Endothelial cell (in vitro differentiated cells): ENCODE measurements at places on chromosomes 4 and X.
A peak's percentile ranks its signal among the peaks of the same experiment; 100 is the strongest.

- no peak overlapping the region for H3K27ac ChIP-seq
- no peak for DNase-seq
- peaks cover 4% of the 10 kb centered on the region for H3K27me3 ChIP-seq
- no peak overlapping the region for H3K4me3 ChIP-seq
Observed at GRCh38 chr4:88216395-88216794, 58.0 kb upstream of the ABCG2 start.

DNA sequence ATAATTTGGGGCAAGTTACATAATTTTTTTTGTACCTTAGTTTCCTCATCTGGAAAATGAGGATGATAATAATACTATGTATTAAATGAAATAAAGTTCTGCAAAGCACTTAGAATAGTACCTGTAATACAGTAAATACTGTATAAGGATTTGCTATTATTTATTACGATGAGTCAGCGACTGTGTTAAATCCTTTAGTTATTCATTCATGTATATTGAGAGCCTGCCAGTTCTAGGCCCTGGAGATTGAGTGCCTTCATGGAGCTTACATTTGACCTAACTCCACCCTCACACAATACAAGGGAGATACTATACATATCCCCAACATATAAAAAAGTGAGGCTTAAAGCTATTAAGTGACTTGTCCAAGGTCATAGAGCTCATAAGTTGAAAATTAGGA lies 67.0 kb upstream of the CITED1 start:
- no peaks in the 10 kb centered on the region for H3K4me1 ChIP-seq
- peaks cover 2% of the 10 kb centered on the region for H3K27me3 ChIP-seq
- no peak overlapping the region for H3K27ac ChIP-seq
- peaks cover 3% of the 10 kb centered on the region for H3K36me3 ChIP-seq
- no peak for DNase-seq

DNA sequence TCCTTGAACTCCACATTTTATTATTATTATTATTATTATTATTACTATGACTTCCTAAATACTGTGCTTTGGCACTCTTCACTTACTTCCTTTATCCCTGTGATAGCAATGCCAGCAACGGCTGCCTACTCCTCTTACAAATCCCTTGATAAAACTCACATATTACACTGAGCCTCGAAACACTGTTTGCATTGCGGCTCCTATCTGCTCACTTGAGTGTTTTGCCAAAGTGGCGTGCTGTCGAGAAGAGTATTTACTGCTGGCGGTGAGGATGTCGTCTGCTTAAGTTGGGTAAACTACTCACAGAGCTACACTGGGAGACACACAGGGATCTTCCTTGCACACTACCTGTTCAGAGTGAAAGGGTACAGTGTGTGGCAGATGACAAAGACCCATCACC lies 143.4 kb upstream of the VCX3A start:
- no peak overlapping the region for H3K27ac ChIP-seq
- no peak overlapping the region for H3K4me3 ChIP-seq
- H3K36me3 ChIP-seq = no peaks in the 10 kb centered on the region
- H3K27me3 ChIP-seq = no peaks in the 10 kb centered on the region
- H3K4me1 ChIP-seq = peaks cover 2% of the 10 kb centered on the region

- no peaks in the 10 kb centered on the region for H3K36me3 ChIP-seq
- H3K27ac ChIP-seq = no peak overlapping the region
- peak; percentile 38 for DNase-seq
- peaks cover 3% of the 10 kb centered on the region for H3K4me1 ChIP-seq
- H3K27me3 ChIP-seq = peaks cover 1% of the 10 kb centered on the region
Observed at GRCh38 chr4:54971474-54971950, 153.9 kb downstream of the KDR start.

- H3K4me1 ChIP-seq = no peaks in the 10 kb centered on the region
- no peak for DNase-seq
- peaks cover 3% of the 10 kb centered on the region for H3K36me3 ChIP-seq
- H3K27me3 ChIP-seq = peaks cover 12% of the 10 kb centered on the region
- no peak overlapping the region for H3K4me3 ChIP-seq
Observed at GRCh38 chr4:1026115-1026514, 14.7 kb downstream of the FGFRL1 start.

- H3K36me3 ChIP-seq = no peaks in the 10 kb centered on the region
- no peak overlapping the region for H3K27ac ChIP-seq
- peaks cover 2% of the 10 kb centered on the region for H3K4me1 ChIP-seq
- H3K4me3 ChIP-seq = no peak overlapping the region
- no peaks in the 10 kb centered on the region for H3K27me3 ChIP-seq
Observed at GRCh38 chr4:20658456-20658855, 41.8 kb upstream of the PACRGL start.

DNA sequence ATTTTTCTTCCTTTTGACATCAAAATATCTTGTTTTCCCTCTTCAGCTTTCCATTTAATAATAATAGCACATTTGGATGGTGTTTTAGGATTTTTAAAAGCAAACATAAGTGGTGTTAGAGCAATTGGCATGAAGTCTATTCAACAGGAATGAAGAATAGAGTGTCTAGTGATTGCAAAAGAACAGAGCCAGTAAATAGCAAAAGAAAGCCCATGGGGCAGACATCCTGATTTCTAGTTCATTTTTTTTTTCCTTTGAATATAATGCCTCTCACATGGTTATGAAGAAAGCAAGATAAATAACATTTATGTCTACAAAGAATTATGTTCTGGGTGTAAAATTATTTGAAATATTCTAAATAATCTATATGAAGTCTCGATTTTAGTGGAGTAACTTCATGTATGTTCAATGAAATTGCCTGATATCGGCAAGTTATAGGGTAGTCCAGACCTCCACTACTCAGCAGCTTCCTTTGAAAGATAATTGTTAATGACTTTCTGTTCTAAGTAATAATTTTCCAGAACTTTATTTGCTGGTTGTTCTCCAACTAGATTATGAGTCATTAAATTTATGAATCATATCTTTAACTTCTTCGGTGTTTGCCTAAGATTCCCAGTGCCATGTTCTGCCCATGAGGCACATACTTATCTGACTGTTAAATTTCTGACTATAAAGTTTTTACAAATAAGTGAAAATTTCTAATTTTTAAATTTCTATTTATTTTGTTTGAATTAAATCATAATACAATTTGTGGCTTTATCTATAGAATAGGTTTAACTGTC lies 587.9 kb downstream of the TLL1 start:
- no peak for DNase-seq
- no peak overlapping the region for H3K4me3 ChIP-seq

GRCh38 chrX:85506871-85507270 lies 127.4 kb upstream of the POF1B start:
- H3K4me1 ChIP-seq = no peaks in the 10 kb centered on the region
- H3K27me3 ChIP-seq = no peaks in the 10 kb centered on the region
- H3K27ac ChIP-seq = no peak overlapping the region
- H3K36me3 ChIP-seq = no peaks in the 10 kb centered on the region
- DNase-seq = no peak
- no peak overlapping the region for H3K4me3 ChIP-seq

GRCh38 chr4:108382751-108383150 lies 214.0 kb upstream of the LEF1 start:
- no peaks in the 10 kb centered on the region for H3K36me3 ChIP-seq
- no peak for DNase-seq
- no peak overlapping the region for H3K27ac ChIP-seq

GRCh38 chrX:153190381-153190780 lies 11.3 kb downstream of the MAGEA1 start:
- no peak overlapping the region for H3K4me3 ChIP-seq
- H3K27ac ChIP-seq = no peak overlapping the region
- no peak for DNase-seq
- H3K36me3 ChIP-seq = no peaks in the 10 kb centered on the region

DNA sequence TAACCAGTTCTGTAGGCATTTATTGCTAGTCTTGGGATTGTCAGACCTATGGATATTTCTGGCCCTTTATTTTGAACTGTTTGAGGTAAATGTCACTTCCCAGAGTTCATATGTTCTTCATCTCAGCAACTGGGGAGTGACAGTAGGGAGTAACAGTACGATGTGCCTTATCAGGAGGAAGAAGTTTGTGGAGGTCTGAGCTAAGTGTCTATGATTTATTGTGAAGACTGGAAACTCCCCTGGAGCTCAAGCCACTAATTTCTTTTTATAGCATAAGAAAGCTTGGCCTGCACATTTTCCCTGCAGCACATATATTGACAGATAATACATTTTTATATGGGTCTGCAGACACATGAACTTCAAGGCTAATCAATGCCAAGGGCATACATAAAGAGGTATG lies 383.8 kb downstream of the GRXCR1 start:
- no peaks in the 10 kb centered on the region for H3K27me3 ChIP-seq
- no peak overlapping the region for H3K27ac ChIP-seq
- no peaks in the 10 kb centered on the region for H3K36me3 ChIP-seq
- no peak overlapping the region for H3K4me3 ChIP-seq
- H3K4me1 ChIP-seq = no peaks in the 10 kb centered on the region
- no peak for DNase-seq

DNA sequence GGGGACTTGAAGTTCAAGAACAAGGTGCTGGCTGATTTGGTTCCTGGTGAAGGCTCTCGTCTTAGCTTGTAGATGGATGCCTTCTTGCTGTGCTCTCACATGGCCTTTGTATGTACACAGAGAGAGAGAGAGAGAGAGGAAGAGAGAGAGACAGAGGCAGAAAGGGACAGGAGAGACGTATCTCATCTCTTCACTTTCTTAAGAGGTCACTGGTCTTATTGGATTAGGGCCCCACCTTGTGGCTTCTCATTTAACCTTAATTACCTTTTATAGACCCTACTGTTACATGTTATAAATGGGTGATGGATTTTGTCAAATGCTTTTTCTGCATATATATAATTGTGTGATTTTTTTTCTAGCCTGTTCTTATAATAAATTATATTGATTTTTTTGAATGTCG lies 1444.2 kb downstream of the ADGRL3 start:
- no peaks in the 10 kb centered on the region for H3K36me3 ChIP-seq
- H3K27ac ChIP-seq = no peak overlapping the region
- no peaks in the 10 kb centered on the region for H3K4me1 ChIP-seq
- H3K27me3 ChIP-seq = no peaks in the 10 kb centered on the region
- peak; percentile 18 for DNase-seq
- no peak overlapping the region for H3K4me3 ChIP-seq

DNA sequence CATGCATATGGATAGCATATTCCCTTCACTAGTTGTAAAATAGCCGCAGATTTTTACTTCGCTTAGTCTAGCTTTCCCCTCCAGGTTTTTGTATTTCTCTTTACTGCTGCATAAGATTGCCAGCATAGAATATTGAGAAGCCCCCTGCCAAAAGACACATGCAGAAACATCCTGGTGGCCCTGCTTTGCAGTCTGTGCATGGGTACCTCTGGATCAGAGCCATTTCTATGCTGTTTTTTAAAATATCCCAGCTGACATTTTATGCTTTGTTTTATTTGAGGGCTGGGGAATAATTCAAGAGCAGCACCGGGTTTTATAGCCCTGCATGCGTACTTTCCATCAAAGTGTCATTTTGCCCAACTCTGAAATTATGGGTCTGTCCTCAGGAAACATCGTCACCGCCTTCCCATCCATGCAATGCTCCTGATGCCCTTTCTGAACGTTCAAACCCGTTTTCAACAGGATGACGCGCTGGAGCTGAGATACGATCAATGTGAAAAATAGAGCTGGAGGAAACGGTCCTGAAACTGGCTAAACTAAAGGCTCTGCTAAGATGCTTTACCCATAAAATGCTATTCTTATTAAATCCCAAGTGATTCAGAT lies 314.3 kb downstream of the EVC2 start:
- H3K27ac ChIP-seq = no peak overlapping the region
- H3K36me3 ChIP-seq = no peaks in the 10 kb centered on the region
- H3K4me1 ChIP-seq = no peaks in the 10 kb centered on the region

GRCh38 chr4:42915484-42915883 lies 23.0 kb downstream of the GRXCR1 start:
- DNase-seq = no peak
- no peak overlapping the region for H3K27ac ChIP-seq
- H3K4me3 ChIP-seq = no peak overlapping the region
- H3K36me3 ChIP-seq = no peaks in the 10 kb centered on the region

GRCh38 chr4:181350615-181351415 lies 892.4 kb upstream of the TENM3 start:
- H3K27ac ChIP-seq = no peak overlapping the region
- H3K27me3 ChIP-seq = no peaks in the 10 kb centered on the region
- DNase-seq = no peak
- H3K36me3 ChIP-seq = no peaks in the 10 kb centered on the region

DNA sequence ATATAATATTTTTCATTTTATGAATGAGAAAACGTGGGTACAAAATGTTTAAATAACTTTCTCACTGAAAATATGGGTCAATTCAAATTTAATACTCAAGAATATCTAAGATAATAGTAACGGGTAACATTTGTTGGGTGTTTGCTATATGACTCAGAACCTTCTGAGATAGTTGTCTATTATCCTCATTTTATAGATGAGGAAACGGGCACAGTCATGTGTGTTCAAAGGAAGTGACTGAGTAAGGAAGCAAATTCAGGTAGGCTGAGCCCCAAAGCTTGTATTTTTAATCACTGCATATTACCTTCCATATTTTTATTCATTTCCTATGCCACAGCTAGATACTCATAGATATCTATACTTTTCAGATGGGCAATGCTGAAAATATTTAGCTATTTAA lies 12.2 kb upstream of the CAMK2D start:
- H3K27me3 ChIP-seq = peaks cover 2% of the 10 kb centered on the region
- H3K27ac ChIP-seq = no peak overlapping the region
- no peak overlapping the region for H3K4me3 ChIP-seq

DNA sequence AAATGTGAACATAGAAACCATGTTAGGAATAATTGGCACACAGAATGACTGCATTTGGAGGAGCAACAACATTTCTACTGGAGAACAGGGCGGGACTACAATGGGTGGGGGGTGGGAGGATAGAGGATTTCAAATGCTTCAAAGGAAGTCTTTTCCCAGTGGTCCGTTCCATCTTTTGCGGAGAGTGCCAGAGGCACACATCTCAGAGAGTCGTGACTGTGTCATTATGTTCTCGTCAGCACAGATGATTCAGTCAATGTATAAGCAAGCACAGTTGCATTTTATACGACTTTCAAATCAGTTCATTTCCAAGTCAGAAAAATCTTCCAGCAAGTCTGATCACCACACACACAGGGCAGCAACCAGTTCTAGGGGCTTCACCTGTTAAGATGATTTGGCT lies 22.7 kb upstream of the GPR50 start:
- no peaks in the 10 kb centered on the region for H3K27me3 ChIP-seq
- no peak overlapping the region for H3K4me3 ChIP-seq
- no peaks in the 10 kb centered on the region for H3K4me1 ChIP-seq
- H3K27ac ChIP-seq = no peak overlapping the region
- no peaks in the 10 kb centered on the region for H3K36me3 ChIP-seq

- peaks cover 2% of the 10 kb centered on the region for H3K27me3 ChIP-seq
- no peak overlapping the region for H3K4me3 ChIP-seq
- no peak overlapping the region for H3K27ac ChIP-seq
- H3K36me3 ChIP-seq = no peaks in the 10 kb centered on the region
Observed at GRCh38 chr4:174041555-174042105, 241.8 kb downstream of the FBXO8 start.

DNA sequence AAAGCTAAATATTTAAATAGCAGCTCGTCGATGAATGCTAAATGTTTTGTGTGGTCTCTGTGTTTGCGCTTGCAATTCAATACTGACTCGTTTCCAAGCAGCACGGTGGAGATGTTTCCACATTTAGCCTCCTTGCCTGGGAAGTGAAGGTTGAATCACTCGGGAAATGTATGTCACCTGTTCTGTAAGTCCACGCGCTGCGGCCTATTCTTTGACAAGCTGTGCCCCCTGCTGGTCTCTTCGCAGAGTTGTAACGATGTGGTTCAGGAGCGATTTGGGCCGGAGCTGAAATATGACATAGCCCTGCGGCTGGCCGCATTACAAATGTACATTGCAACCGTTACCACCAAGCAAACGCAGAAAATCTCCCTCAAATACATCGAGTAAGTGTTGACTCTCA lies 89.6 kb upstream of the PRPS2 start:
- no peaks in the 10 kb centered on the region for H3K4me1 ChIP-seq
- H3K4me3 ChIP-seq = no peak overlapping the region
- no peak overlapping the region for H3K27ac ChIP-seq
- no peaks in the 10 kb centered on the region for H3K27me3 ChIP-seq
- peak; percentile 44 for DNase-seq
